ENCODE measurements at places on chromosomes 12 and 14. TPM values are rescaled to one million over a fixed set of nuclear protein-coding genes. Genes with fewer than 3 reads are reported as not detected.

Gene STAC3
- total RNA-seq: not detected

Gene DNAJC22
- 2.4 TPM for total RNA-seq

Gene DPF3
- 6.4 TPM for total RNA-seq

Gene RNASE4
- 5.2 TPM for total RNA-seq

Gene NKX2-1
- 4.7 TPM for total RNA-seq

Gene REP15
- not detected for total RNA-seq

Gene ACOT6
- not detected for total RNA-seq

Gene RAB5B
- 31.7 TPM for total RNA-seq

Gene KRT75
- total RNA-seq: 1.1 TPM

Gene FOXJ2
- total RNA-seq: 5.4 TPM

DNA sequence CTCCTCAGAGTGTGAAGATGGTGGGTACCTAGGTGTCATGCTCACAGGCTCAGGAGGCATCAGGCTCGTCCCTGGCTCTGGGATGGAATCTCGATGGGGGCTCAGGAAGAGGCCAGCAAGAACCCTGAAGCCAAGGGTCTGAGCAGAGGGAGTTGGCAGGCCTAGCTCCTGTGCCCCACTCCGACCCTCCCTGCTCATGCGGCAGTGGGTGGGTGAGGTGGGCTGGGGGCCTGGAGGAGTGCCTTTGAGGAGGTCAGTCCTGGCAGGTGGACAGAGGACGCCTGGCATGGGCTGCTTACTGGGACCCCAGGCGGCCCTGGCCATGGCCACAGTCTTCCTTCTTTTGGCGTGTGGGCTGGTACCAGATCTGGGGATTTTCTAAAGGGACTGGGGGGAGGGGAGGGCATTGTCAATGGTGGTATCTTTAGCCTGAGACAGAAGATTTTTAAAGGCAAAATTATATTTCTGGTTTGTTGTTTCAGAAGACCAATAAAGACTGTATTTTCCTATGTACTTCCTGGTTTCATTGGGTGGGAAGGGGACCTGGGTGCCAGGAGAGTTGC, 16.0 kb downstream of the LRTM2 start:
- DNase-seq: no peak

GRCh38 chr14:22073801-22074200, 400.2 kb upstream of the OR4E1 start:
- DNase-seq: no peak

GRCh38 chr14:86015511-86015910, 485.6 kb downstream of the FLRT2 start:
- DNase-seq: no peak

DNA sequence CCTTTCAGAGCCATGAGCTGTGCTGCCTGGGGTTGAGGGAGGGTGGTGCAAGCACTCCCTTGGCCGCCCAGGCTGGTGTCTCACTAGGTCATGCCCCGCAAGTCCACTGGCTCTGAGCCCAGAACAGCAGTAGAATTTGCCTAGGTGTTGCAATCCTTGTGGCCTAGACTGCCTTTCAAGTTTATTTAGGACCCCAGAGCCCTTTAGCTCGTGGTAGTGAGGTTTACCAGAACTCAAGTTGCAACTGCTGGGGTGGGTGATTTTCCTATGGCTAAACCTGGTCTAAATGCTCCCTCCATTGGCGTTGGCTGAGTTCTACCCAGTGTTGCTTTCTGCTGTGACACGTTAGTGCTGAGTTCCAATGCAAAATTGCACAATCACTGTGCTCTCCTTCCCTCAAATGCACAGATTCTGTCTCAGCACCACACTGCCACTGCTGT, 287.2 kb downstream of the BCAT1 start:
- DNase-seq: peak; percentile 19

- peak; percentile 57 for DNase-seq
Measured at GRCh38 chr12:5187136-5187535, 143.5 kb downstream of the KCNA5 start.

DNA sequence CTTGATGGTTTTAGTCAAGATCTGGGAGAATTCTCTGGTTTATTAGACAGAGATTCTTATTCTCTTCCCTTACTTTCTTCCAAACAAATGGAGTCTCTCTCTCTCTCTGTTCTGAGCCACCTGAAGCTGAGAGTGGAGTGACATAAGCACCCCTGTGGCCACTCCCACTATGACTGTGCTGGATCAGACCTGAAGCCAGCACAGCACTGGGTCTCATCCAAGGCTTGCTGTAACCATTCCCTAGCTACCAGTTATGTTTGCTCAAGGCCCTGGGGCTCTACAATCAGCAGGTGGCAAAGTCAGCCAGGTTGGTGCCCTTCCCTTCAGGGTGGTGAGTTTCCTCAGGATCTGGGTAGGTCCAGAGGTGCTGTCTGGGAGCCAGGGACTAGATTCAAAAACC, 568.5 kb downstream of the AACS start:
- no peak for DNase-seq

- DNase-seq: no peak
Measured at GRCh38 chr14:68846466-68846865, 53.6 kb upstream of the ZFP36L1 start.

- no peak for DNase-seq
Measured at GRCh38 chr14:92185559-92185958, 63.8 kb downstream of the CPSF2 start.

DNA sequence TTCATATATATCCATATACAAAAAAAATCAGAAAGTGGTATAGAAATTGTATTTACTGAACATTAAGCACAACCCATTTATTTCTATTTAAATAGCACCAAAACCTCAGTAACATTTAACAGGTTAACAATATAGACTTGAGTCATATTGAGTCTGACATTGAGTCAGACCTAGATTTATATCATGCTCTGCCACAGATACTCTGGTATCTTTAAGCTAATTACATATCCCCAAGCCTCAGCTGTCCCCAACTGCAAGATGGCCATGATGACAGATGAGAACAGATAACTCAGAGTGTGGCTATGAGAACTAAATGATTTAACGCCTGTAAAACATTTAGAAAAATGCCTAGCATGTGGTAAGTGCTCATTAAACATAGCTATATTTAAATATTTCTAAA, 40.3 kb downstream of the IFNG start:
- DNase-seq: no peak

- no peak for DNase-seq
Measured at GRCh38 chr12:93793007-93793406, 115.8 kb downstream of the CRADD start.

GRCh38 chr12:122079532-122080081, 1.1 kb downstream of the MLXIP start:
- DNase-seq: peak; percentile 23

DNA sequence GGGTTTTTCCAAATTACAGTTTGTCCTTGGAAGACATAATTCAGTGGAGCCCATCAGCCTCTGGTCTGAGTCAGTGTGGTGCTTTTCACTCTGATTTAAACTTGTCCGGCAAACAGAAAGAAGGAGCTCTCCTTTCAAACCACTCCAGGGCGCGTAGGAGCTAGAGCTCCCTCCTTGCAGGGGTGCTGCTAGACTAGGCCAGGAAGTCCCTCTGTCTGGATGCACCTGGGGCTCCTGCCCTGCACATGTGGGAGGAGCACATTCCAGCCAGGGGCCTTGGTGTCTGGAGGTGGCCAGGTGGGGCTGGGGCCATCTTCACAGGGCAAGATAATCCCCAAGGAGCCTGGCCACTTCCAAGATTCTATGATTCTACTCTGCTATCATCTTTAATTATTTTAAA, 3.1 kb downstream of the SERPINA3 start:
- DNase-seq: no peak

DNA sequence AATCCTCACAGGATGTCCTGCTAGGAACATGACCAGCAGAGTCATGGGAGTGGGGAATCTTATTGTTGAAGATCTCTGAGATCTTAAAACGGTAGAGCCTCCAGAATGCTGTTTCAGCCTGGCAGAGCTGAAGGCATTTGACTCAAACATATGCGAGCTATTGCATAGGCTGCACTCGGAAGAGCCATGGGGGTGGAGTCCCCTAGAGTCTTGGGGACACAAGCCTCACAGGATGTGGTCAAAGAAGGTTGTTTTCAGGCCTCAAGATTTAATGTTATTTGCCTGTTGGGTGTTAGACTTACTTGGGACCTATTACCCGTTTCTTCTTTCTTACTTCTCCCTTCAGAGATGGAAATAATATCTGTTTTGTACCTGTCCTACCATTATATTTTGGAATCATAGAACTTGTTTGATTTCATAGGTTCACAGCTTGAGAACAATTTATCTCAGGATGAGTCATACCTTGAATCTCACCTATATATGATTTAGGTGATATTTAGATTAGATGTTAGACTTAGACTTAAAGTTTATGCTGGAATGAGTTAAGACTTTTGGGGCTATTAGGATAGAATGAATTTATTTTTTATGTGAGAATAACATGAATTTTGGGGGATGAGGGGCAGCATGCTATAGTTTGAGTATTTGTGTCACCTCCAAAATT, 172.2 kb upstream of the ATP2B1 start:
- no peak for DNase-seq

DNA sequence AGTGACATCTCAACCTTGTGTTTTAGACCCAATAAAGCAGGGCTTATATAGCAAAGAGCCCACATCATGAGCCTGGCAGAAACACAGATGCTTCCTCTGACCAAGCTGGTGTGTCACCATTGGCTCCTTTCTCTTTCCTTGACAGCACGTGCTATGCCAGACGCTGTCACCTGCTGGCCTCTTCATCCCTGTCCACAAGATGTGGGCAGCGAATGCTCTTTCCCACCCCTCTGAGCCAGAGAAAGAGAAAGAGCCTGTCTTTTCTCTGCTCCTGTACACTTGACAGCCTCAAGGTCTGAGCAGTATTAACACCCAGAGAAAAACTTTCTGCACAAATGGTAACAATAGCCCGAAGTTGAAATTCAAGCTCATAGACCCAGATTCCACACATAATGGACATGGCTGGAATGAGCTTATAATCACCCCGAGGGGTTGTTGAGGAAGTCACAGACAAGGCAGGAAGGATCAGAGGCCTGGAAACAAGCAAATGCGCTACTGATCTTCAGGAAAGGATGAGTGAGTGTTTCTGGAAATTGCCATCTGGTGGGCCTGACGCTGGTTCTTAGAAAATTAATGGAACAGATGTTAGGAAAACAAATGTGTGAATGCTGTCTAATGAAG, 8.9 kb downstream of the TGFB3 start:
- no peak for DNase-seq
